ENCODE measurements at places on chromosomes 2 and 18.

DNA sequence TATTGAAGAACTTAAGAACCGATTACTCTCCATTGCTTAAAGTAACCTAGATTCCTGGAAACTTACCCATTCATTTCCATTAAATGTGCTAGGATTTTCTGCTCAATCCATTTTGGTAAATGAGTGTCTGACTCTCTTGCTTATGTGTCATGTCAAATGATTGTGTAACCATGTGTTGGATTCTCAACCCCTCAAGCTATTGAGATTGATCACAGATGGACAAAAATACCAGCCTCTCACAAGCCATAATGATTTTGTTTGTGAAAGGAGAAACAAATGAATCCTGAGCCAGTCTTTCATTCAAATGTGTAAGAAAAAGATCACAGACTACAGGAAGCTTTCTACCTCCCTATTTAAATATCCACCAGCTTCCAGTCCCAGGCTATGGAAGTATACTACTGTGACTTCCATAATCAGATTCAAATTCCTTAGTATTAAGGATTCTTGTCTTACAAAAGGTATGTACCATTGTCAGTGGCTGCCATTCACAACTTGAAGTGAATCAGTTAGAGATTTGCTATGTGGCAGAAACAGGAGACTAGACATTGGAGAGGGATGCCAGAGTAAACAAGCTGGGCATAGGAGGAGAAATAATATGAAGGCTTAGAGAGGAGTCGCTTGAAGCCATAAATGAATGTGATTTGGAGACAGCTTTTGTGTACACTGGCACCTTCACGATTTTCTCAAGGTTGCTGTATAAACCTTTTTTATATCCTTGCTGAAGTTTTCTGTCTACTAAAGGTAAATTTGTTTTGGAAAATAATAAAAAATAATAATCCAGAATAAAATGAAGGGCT lies 498.5 kb upstream of the SETBP1 start:
- DNase-seq, result no peak

- no peak for DNase-seq
Measured at GRCh38 chr18:58335821-58336220, 291.8 kb downstream of the NEDD4L start.

DNA sequence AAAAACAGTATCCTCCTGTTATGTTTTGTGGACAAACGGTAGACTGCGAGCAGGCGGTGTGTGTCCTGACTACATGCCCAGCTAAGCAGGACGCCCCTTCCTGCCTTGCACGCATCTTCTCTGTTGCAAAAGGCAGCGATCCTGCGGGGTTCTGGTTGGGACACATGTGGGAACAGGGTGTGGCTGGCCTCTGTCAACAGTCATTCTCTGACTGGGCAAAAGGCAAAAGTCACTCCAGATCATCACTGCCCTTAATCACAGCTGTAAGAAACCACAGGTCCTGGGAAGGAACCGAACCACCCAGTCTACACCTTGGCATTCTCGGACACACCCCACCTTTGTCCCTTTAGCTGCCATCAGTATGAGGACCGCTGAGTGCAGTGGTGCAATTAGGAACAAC lies 44.3 kb upstream of the TMEM87B start:
- no peak for DNase-seq

DNA sequence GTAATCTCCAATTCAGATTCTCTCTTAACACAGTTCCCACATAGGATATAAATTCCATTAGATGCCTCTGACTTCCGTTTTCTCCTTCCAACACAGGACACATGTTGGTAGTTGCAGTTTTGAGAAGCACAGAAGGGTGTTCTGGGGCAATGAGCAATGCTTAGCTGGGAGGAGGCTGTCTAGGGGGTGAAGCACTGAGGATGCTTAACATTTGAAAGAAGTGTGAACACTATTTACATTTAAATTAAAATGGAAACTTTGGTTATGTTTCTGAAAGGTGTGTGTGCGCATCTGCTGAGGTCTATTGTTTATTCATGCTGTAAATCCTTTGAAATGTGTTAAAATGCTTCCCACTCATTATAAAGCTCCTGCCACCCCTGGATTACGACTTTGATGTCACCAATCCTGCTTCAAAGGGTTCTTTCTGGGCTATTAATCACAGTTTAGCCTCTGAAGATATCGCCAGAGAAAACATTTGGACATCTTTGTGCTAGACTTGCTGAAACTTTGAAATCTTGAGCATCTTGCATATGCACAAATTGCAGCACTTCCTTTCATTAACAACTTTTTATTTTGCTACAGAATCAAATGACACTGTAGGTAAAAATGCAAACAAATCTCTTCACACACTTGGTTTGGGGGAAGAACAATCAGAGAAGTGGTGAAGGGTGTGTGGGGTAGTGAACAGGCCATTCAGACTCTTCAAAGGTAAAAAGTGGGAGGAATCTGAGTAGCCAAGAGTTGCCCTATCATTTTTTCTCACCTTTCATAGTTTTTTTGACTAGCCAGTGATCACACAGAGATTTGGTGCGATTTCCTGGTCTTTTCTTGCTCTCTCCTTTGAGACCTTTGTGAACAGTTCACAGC lies 258.4 kb downstream of the MYO3B start:
- DNase-seq, result no peak

GRCh38 chr2:158914066-158914465 lies 54.4 kb upstream of the TANC1 start:
- DNase-seq, result no peak

DNA sequence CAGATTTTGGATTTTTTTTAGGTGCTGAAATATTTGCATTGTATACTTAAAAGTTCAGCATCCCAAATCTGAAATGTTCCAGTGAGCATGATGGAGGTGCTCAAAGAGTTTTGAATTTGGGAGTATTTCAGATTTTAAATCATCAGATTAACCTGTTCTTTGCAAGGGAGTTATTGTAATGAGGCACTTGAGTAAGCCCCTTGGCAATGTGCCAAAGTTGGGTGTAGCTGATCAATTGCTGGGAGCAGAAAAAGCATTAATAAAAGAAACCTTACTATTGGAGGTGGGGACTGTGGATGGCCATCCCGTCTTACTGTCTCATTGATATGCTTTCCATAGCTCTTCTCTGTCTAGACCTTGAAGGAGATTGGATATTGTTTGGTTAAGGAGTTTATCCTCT lies 28.3 kb downstream of the MALT1 start:
- no peak for DNase-seq

DNA sequence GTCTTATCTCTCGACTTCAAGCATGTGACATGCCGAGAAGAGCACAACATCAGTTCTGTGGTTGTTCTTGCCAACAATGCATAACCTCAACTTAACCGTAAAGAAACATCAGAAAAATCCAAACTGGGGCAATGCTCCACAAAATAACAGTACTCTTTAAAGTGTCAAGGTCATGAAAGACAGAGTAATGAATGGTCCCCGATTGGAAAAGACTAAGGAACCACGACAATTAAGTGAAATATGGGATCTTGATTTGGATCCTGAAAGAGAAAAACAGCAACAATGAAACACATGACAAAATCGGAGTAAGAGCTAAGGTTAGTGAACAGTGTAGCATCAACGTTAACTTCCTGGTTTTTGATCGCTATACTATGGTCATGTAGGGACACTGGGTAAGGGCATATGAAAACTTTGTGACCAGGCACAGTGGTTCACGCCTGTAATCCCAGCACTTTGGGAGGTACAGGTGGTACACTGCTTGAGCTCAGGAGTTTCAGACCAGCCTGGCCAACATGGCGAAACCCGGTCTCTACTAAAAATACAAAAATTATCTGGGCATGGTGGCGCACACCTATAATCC lies 55.2 kb downstream of the UNC50 start:
- DNase-seq, result no peak

DNA sequence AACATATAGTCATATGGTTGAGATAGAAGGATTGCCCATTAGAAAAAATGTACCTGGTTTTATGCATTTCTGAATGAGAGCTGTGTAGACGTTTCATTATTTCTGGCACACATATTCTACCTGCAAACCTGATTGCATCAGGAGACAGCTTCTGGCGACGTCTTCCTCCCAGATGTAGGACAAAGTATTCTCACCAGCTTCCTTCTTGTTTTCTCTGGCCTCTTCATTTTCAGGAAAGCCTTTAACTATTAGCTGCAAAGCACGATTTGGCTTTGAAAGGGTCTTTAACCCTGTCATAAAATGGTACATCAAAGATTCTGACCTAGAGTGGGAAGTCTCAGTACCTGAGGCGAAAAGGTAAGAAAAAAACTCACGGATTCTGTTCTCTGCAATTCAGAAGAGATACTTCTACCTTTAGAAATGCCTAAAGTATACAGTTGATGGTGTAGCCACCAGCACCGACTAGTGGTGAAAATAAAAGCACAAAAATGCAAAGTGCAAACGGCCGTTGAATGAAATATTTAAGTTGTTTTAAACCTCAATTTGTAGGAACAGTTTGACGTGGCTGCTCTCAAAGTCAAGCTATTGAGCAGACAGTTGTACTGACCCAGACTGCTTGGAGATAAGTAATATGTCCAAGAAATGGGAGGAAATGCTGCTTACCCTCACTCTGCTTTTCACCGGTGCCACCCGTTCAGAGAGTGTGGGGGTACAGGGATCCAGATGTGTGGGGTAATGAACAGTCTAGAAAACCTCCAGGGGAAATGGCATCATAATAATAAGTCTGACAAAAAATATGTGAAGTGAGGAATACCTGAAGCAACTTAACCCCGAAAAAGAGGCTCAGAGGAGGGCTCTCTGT lies 20.2 kb downstream of the IL18RAP start:
- no peak for DNase-seq

- no peak for DNase-seq
Measured at GRCh38 chr2:85886590-85886989, 2.2 kb downstream of the ST3GAL5 start.

- DNase-seq, result no peak
Measured at GRCh38 chr2:222468346-222468745, 44.0 kb downstream of the SGPP2 start.

DNA sequence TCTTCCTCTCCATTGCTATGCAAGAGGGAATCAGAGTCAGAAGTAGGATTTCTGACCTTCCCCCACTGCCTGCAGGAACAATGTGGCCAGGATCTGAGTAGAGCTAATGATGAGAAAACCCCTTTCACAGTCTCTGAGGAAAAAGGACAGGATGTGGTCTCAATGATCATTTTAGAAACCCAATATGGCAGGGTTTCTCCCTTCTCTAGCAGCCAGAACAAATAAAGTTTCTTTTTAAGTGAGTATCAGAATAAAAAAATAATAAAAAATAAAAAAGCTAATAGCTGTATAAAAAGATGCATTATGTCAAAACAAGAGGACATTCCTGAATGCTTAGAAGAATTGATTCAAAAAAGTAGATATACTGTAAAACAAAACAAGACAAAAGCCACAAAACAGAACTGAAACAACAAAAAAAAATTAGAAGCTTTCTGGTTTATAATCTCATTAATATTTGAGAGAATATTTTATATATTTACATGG lies 1124.9 kb upstream of the ZEB2 start:
- no peak for DNase-seq

- no peak for DNase-seq
Measured at GRCh38 chr2:71734620-71735019, 281.3 kb downstream of the DYSF start.

DNA sequence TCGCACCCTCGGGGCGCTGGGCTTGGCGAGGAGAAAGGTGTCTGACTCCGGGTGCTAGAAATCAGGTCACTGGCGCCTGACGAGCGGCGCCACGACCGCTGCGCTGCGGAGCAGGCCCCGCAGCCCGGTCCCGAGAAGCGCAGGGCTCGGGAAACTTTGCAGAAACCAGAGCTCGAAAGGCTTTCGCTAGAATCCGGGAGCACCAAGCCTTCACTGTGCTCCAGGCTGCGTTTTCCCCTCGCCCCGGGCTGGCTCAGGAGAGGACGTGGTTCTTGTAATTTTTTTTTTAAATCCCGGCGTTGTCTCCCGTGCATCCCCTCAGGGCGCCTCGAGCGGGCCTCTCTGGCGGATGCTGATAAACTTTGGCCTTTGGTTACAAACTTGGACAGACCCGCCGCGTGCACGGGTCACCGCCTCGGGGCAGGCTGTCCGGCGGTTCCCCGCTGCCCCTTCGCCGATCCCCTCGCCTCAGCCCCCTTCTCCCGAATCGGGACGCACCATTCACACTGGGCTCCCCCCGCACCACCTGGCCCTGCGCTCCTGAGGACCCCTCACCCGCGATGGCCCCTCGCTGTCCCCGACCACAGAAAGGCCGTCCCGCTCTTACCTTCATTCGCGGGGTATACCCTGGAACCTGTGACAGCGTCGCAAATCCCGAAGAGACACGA lies 419 bp downstream of the EPHA4 start:
- peak; percentile 12 for DNase-seq

DNA sequence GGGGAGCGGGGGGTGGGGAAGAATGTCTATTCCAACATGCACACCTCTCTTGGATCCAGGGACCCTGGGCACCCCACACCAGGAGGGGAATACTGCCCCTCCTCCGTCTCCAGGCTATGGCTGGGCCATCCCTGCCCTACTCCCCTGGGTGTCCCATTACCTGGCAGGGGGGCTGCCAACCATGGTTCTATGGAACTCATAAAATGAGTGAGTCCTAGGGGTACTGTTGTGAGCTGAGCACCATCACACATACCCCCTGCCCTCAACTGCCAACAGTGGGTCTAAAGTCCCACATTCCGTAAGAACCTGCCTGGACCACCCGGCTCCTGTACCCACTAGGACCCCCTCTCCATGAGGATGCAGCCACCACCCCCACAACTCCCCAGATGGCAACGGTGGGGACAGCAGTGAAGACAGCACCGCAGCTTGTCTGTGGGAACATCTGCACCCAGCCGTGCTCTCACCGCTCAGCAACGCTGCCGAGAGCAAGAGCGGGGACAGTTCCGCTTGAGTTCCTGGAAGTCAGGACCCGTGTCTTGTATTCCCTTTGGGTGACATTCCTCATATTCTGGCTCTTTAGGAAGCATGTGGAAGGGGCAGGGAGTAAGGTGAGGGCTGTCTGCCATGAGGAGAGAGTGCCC lies 41.5 kb downstream of the BIN1 start:
- no peak for DNase-seq

DNA sequence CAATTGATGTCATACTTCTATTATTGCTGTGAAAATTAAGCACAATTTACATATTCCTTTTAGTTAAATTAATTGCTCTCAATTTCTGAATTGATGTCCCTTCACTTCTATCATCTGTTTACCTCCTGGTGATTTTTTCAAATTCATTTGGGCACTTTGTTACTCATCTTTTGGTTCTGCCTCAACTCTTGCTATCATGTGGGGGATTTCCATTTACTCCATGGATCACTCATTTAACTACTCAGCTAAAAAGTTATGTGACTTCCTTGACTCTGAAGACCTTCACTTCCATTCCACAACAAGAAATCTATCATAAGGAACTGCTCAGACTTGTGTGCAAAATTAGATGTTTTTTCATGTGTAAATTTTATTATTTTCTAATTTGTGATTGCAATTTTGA lies 126.2 kb downstream of the EHBP1 start:
- DNase-seq, result no peak

DNA sequence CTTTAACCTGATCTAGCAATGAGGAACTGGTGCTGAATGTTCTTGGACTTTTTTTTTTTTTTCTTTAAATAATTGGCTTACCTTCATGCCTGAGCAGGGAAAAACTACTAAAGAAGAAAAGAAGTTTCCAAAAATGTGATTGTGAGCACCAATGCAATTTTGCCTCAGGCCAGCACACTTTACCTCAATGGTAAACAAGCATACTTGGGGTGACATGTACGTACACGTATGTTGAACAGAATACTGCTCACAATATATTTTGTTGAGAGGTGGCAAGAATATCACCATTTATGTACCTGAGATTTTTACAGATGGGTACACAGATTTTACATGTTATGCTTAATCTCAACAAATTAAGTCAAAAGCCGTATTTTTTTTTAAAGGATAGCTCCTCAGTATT lies 144.3 kb downstream of the FIGN start:
- DNase-seq, result no peak

Measured in activated T-helper 1 cell treated with anti-CD3 and anti-CD28 coated beads, Interleukin-2, amount 50 U/mL, for 16 hours (primary cell).